CD8-positive, alpha-beta memory T cell (primary cell): ENCODE measurements at places on chromosomes 6 and 20.

DNA sequence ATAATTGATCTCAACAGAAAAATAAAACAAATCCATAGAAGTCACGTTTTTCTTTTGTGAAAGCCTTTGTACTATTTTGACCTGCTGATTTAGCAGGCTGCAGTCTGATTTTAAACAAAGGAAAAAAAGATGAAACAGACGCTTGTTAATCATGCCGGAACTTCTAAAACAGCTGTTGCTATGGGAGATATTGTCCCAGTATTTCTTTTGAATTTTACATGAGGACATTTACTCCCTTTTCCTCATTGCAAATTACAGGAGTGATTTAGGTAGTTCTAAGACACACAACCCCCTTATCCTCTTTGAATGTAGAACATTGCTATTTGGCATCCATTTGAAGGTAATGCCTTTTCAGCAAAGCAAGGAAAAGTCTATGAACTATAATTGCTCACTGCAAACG lies 416.1 kb downstream of the BCKDHB start:
- no peak for DNase-seq

GRCh38 chr6:107550906-107551305 lies 61.0 kb downstream of the SOBP start:
- no peak for DNase-seq

DNA sequence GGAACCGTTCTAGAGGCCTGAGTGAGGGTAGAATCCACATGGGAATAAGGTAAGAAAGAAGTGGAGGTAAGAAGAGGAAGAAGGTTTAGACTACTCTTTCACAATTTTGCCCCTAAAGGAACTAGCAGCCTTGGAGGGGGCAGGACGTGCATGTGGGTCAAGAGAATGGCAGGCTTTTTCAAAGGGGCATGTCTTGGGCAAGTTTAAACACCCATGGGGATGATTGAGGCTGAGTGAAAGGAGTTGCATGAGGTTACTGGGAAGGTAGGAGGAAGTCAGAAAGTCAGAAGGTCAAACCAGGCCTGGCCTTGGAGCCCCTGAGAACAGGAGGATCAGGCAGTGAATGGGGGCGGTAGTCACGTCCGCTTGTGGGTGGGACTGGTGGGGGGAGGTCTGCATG lies 10.2 kb downstream of the ADA start:
- DNase-seq = no peak

DNA sequence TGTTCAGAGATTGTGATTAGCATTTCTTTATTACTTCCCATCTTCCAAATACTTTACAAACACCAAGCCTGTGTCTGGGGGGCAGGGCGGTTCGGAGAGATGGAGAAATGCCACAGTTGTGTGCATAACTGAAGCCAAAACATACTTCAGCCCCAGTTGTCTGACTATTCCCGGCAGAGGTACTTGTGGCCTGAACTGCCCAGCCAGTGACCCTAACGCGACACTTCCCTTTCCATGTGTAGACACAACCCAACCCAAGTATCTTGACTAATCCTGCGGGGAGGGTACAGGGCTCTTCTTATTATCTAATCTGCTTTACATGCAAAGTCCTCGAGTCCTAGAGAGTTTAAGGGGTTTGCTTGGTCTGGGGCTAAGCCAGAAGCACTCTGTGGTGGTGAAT lies 46.2 kb downstream of the ISM1 start:
- DNase-seq = no peak
